ENCODE measurements at places on chromosomes 2 and 18.

DNA sequence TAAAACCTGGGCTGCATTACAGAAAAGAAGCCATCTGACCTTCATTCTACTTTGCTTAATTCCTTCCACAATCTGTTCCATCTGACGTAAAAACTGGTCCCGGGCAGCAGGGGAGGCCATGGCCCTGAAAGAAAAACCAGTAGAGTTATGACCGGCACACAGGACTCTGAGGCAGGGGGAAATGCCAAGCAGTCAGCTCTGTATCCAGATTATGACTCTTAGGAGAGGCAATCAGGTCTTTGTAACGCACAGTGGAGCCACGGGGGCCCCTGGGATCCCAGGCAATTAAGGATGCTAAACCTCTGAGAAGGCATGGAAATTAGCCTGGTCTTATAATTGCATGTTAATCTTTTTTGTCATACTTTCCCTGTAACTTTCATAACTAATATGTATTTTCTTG is 78.4 kb downstream of the CCDC93 start:
- DNase-seq: no peak

DNA sequence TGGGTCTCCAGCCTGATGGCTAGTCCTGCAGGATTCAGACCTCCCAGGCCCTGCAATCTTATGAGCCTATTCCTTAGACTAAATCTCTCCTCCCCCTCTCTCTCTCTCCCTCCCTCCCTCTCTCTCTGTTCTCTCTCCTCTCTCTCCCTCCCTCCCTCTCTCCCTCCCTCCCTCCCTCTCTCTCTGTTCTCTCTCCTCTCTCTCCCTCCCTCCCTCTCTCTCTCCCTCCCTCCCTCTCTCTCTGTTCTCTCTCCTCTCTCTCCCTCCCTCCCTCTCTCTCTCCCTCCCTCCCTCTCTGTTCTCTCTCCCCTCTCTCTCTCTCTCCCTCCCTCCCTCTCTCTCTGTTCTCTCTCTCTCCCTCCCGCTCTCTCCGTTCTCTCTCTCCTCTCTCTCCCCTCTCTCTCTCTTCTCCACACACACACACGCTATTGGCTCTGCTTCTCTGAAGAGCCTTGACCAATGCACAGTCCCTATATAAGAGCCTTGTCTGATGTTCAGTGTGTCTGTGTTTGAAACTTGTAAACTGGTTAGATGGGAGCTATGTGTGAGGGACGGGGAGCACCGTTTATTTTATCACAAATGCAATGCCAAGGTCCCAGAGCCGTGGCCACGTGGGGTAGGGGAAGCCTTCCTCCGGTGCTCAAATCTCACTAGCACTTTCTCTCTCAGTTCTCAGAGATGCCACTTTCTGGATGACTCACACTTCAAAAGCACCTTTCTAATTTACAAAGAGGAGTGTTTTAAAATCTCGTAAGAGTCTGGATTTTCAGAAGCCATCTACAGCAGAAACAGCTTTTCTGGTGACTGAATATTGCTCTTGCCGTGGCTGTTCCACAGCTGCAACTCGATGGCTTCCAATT is 9.4 kb upstream of the PRLH start:
- peak; percentile 21 for DNase-seq

DNA sequence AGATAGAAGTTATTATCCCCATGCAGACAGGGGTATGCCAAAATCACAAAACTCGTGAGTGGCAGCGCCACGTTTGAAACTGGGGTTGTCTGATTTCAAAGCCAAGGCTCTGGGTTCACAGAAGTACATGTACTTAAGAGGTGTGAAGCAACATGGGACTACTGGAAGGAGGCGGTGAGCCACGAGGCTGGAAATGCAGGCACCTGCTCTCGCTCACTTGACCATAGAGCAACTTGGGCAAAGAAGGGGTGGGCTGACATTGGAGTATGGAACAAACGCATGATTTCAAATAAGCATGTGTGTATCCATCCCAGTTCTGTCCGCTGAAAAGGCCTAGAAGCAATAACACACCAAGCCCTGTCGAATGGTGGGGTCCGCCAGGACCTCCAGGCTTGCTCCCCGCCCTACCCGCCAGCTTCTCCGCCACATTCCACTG is 593 bp upstream of the ACTR2 start:
- no peak for DNase-seq

GRCh38 chr2:193251909-193252308 is 1057.2 kb upstream of the TMEFF2 start:
- DNase-seq: no peak

- DNase-seq: no peak
Measured at GRCh38 chr18:76980663-76981395, 151.8 kb downstream of the MBP start.

GRCh38 chr2:241925821-241926441 is 56.4 kb downstream of the RTP5 start:
- DNase-seq: no peak

DNA sequence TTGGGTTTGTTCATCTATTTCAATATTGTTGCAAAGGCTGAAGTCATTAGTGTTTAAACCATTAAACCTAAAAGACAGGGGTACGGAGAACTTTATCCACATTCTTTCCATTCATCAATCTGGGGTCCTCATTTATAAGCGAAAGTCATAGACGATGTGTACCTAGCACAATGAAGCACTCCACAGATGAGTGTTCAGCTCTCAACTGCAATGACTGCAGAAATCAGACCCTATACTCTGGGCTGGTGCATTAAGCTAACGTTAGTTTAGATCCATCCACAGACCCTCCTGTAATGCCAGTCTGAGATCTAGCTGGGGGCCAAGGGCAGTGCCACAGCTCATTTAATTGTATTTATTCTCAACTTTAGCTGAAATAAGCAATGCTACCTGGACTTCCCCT is 155.2 kb downstream of the AFF3 start:
- DNase-seq: no peak

DNA sequence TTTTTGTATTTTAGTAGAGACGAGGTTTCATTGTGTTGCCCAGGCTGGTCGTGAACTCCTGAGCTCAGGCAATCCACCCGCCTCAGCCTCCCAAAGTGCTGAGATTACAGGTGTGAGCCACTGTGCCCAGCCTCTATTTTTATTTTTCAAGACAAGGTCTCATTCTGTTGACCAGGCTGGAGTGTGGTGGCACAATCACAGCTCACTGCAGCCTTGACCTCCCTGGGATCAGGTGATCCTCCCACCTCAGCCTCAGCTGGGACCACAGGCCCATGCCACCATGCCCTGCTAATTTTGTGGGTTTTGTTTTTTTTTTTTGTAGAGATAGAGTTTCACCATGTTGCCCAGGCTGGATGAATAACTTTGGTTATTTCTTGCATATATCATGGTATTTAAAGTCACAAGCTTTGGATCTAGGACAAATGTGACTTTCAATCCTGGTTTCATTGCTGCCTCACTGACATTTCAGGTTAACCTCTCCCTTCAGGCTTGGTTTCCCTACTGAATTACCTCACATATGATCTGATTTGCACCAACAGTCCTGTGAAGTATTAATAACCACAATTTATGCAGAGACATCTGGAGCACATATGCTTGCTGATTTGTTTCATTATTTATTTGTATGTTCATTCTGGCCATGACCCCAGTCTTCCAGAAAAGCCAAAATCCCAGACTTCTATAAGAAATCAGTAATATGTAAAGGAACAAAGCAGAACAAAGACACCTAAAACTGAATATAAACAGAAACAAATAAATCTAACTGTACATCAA is 17.5 kb upstream of the RAB31 start:
- no peak for DNase-seq

GRCh38 chr2:47568164-47568850 is 165.4 kb downstream of the MSH2 start:
- no peak for DNase-seq

- DNase-seq: no peak
Measured at GRCh38 chr2:50749216-50749615, 282.7 kb downstream of the NRXN1 start.

DNA sequence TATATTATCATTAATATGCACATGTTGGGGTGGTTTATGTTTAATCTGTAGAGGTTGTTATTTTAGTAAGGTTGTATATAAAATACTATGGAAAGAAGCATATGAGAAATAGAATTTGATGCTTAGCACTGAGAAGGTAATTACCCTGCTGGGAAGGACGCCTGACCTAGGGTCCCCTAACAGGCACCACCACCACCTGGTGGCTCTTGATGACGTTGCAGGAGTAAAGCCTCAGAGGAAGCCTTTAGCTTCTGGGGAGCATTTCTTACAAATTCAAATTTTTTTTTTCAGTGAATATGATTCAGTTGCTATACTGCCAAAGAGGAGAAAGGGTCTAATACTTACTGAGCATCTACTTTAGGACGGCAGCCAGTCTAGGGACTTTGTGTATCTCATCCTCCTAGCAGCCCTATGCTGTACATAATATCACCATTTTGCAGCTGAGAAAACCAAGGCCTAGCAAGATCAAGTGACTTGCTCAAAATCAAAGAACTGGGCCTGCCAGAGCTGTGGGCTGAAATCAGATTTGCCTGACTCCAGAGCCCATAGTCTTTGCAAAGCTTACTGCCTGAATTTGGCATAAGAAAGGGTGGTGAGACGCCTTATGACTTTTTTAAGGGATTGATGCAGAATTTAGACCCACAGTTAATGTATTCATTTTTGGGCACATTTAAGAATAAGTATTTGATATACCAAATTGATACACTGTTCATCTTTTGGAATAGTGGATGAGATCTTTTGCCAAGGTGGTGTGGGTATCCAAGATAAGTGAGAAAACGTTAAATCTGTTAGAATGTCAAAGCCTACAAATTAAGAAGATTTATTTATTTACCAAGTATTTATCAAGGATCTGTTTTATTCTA is 78.8 kb upstream of the GAREM1 start:
- peak; percentile 17 for DNase-seq

DNA sequence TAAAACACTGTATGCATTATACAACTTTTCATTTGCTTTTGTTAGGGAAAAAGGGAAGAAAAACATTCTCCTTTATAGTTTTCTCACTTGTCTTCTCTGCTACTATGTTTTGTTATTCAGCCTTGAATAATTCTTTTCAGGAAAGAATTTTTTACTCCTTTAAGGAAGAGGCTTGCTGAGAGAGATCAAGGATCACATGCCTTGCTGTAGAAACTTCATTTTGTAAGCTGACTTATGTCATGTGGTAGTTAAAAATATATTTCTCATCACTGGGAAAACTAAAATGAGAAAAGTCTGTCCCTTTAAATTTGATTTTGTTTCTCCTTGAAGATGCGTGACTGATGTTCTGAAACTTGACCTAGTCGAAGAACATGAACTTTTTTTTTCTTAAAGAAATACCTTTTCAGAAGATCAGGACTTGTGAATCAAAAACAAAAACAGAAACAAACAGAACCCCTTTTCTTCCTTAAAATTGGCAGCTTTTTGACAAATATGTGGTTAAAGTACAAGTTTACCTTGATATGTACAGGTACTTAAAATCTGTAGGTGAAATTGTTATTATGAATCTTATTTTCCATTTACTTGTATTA is 145.1 kb downstream of the COMMD1 start:
- no peak for DNase-seq

- no peak for DNase-seq
Measured at GRCh38 chr2:40432921-40433483, 18.9 kb downstream of the SLC8A1 start.

GRCh38 chr2:172572981-172573380 is 17.1 kb downstream of the PDK1 start:
- no peak for DNase-seq

DNA sequence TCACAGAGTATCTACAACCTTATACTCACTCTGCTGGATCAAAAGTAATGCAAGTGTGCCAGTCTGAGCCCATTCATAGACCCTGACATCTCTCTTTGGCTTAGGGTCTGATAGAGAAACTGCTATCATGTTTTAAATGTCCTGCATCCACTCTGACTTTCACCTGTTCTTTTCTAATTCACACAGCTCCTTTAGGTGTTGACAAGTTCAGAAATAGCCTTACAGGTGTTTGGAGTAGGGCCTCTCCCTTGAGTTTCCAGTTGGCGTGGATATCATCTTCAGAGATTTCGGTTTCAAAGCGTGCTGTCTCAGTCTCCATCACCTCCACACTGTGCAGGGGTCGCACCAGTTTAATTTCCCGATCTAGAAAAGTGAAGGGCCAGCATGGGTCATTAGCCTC is 150.3 kb downstream of the PLEKHA3 start:
- no peak for DNase-seq

- no peak for DNase-seq
Measured at GRCh38 chr18:8121942-8122480, 487.2 kb upstream of the RAB12 start.

DNA sequence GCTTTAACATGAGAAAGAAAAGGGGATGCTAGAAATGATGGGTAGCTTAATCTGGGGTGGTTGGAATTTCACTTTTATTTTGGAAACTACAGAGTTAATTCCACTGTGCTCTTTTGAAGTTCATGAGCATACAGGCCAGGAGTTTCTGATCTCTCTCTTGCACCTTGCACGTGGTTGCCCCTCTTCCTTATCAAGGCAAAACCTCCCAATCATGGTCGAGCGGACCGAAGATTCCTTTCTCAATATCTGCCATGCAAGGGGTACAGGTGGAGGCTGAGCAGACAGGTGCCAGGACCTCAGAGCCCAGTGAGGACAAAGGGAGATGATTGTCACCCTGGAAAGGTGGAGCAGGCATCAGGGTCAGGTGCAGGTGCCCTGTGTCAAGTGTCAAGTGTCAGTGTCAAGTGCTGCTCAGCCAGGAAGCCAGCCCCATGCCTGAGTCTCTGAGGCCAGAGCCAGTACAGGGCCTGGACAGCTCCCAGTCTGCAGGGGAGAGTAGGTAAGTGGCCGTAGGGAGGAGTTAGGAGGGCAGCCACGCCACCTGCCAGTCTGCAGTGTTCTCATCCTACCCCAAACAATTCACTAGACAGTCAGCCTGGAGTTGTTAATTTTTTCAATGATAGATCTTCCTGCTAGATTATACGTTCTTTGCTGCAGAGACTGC is 42.2 kb downstream of the LPIN1 start:
- DNase-seq: no peak

DNA sequence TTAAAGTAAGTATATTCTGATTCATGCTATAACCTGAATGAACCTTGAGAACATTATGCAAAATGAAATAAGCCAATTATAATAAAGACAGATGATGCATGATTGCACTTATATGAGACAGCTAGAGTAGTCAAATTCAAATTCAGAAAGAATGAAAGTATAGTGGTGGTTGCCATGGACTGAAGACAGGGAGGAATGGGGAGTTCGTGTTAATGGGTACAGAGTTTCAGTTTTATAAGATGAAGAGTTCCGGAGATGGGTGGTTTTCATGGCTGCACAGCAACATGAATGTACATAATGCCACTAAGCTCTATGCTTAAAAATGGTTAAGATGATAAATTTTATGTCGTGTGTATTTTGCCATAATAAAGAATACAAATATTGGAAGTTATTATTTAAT is 751.2 kb downstream of the TSN start:
- no peak for DNase-seq
